ENCODE measurements at places on chromosomes 6 and 20. TPM values are rescaled to one million over a fixed set of nuclear protein-coding genes. Genes with fewer than 3 reads are reported as not detected.

The HLA-DRB1 gene
- 0.14 TPM for total RNA-seq

The CD109 gene
- 80.0 TPM for total RNA-seq

The ADIG gene
- not detected for total RNA-seq

The SOX18 gene
- 0.43 TPM for total RNA-seq

The SEL1L2 gene
- not detected for total RNA-seq

The PHACTR2 gene
- total RNA-seq: 56.9 TPM

The FYN gene
- 121 TPM for total RNA-seq

The OVOL2 gene
- total RNA-seq: not detected

The HLA-DRB5 gene
- total RNA-seq: not detected

The NKAIN2 gene
- not detected for total RNA-seq

The CASS4 gene
- under 0.01 TPM for total RNA-seq

The PCMTD2 gene
- 53.6 TPM for total RNA-seq

The MYLK4 gene
- 0.43 TPM for total RNA-seq

The LPA gene
- not detected for total RNA-seq

The ADGRB3 gene
- 0.29 TPM for total RNA-seq

The AARS2 gene
- 9.8 TPM for total RNA-seq

The HLA-DMA gene
- total RNA-seq: 1.5 TPM

The ETV7 gene
- total RNA-seq: 0.29 TPM

The TINAG gene
- not detected for total RNA-seq

The MICB gene
- total RNA-seq: 22.5 TPM

The ASIP gene
- total RNA-seq: not detected

The MBOAT1 gene
- total RNA-seq: 10.2 TPM

The ZSCAN31 gene
- 2.0 TPM for total RNA-seq

The PRSS35 gene
- total RNA-seq: 0.44 TPM

The GGTLC1 gene
- total RNA-seq: not detected

The METTL24 gene
- not detected for total RNA-seq

The TMEM74B gene
- not detected for total RNA-seq

The ENPP3 gene
- 0.29 TPM for total RNA-seq

The VNN1 gene
- total RNA-seq: 0.57 TPM

The NOX3 gene
- total RNA-seq: not detected

The RGS17 gene
- 4.6 TPM for total RNA-seq

The C2 gene
- total RNA-seq: 14.2 TPM

The LY86 gene
- not detected for total RNA-seq

The PAK5 gene
- total RNA-seq: not detected

The DAAM2 gene
- total RNA-seq: 2.3 TPM

The TTLL9 gene
- total RNA-seq: not detected

The CALHM6 gene
- 0.29 TPM for total RNA-seq

The TRAPPC3L gene
- under 0.01 TPM for total RNA-seq

The RAET1L gene
- total RNA-seq: not detected

The SLC12A5 gene
- under 0.01 TPM for total RNA-seq

The NECAB3 gene
- total RNA-seq: 47.3 TPM

The PPP1R16B gene
- not detected for total RNA-seq
